ENCODE measurements at places on chromosomes 3 and 15.
A peak's percentile ranks its signal among the peaks of the same experiment; 100 is the strongest.

- H3K4me3 ChIP-seq: no peak overlapping the region
- H3K27ac ChIP-seq: no peak overlapping the region
- DNase-seq: no peak
- no peaks in the 10 kb centered on the region for H3K27me3 ChIP-seq
Measured at GRCh38 chr3:17905996-17906395, 163.6 kb upstream of the TBC1D5 start.

GRCh38 chr3:116019254-116019763 is 396.0 kb downstream of the GAP43 start:
- no peak for DNase-seq
- no peak overlapping the region for H3K27ac ChIP-seq
- H3K4me3 ChIP-seq: no peak overlapping the region
- no peaks in the 10 kb centered on the region for H3K4me1 ChIP-seq
- H3K36me3 ChIP-seq: no peaks in the 10 kb centered on the region
- H3K27me3 ChIP-seq: no peaks in the 10 kb centered on the region

GRCh38 chr3:67006460-67006859 is 8.4 kb downstream of the KBTBD8 start:
- no peak overlapping the region for H3K27ac ChIP-seq
- DNase-seq: no peak
- H3K4me3 ChIP-seq: no peak overlapping the region
- H3K36me3 ChIP-seq: peaks cover 26% of the 10 kb centered on the region

- no peaks in the 10 kb centered on the region for H3K36me3 ChIP-seq
- no peak overlapping the region for H3K4me3 ChIP-seq
- no peaks in the 10 kb centered on the region for H3K4me1 ChIP-seq
- peak; percentile 77 for DNase-seq
- no peaks in the 10 kb centered on the region for H3K27me3 ChIP-seq
- no peak overlapping the region for H3K27ac ChIP-seq
Measured at GRCh38 chr15:24878153-24878552, 76.6 kb upstream of the SNRPN start.

DNA sequence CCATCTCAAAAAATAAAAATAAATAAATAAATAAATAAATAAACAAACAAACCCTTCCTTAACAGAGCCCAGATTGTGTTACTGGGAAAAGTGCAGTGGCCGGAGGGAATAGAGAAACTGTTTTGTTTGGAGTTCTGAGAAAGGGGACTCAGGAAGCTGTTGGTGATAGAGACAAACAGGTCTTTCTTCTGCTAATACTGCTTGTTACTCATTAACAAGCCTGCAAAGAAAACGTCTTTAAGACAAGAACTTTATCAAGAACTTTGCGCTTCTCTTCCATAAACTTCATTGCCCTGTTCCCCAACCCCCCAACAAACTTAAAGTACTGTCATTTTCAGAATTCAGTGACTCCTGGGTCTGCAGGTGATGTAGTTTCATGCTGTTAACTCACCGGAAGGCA is 68.8 kb upstream of the GSK3B start:
- peak overlapping the region; percentile 82 for H3K27ac ChIP-seq
- H3K4me3 ChIP-seq: no peak overlapping the region
- no peak for DNase-seq
- no peaks in the 10 kb centered on the region for H3K27me3 ChIP-seq

Measured in left lung (tissue), 14 donors.